AG09319 (cell line): ENCODE measurements at places on chromosomes 5 and 9.
A peak's percentile ranks its signal among the peaks of the same experiment; 100 is the strongest.

DNA sequence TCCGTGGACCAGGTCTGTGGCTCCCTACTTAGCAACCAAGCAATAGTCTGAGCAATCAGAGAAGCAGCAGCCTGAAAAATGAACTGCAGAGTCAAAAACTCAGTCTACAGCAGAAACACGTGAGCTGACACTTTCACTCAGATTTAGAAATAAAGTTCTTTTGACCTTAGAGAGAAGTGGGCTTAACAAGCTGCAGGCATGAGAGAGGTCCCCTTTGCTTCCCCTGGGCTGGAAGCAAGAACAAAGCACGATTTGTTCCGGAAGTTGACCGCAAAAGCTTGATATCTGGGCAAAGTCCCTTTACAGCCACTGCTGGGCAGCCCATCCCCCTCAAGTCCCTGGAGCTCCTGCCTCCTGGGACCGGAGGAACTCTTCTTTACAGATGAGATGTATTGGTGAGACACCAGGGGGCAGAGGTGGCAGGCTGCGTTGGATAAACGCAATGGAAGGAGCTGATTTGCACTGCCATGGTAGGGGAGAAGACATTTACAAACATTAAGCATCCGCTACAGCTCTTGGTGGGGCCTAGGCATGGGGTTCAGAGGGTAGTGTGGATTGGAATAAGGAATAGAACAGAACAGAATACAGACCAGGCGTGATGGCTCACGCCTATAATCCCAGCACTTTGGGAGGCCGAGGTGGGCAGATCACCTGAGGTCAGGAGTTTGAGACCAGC, 5.8 kb upstream of the SOWAHA start:
- DNase-seq: no peak

DNA sequence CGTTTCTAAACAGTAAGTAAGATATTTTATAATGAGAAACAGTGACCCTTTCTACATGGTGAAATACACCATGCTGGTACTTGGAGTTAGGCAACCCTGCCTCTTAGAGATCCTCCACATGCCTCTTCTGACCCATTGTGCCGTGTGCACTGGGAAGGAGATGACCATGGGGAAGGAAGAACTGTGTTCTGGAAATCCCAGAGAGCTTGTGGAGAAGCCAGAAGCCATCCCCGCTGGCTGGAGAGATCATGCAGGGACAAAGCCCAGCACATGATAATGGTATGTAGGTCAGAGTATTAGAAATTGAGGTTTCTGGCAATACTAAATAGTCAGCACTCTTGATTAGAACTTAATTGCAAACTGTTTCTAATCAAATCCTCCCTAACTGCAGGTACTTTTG, 307.3 kb downstream of the FBXL7 start:
- no peak for DNase-seq

- peak; percentile 52 for DNase-seq
These were observed 37.7 kb upstream of the VCAN start for GRCh38 chr5:83433891-83434290.

GRCh38 chr9:108606401-108606800, 249.4 kb downstream of the ACTL7B start:
- no peak for DNase-seq

- peak; percentile 78 for DNase-seq
These were observed 597.8 kb upstream of the CLINT1 start for GRCh38 chr5:158456756-158457155.

DNA sequence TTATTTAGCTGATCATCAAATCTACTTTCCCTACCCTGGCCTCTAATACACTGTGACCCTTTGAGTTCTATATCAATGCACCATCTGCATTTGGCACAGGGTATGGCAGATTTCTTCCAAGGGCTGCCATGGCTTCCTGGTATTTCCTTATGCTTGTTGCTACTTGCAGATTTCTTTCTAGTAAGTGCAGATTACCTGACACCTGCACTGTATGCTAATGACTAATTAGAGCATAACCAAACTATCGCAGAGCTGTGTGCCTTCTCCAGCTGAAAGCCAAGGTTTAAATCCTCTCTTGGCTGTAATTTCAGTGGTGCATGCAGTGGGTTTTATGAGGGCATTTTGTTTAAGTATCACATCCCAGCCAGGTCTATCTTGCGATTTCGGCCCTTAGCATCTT, 293.7 kb downstream of the KIF4B start:
- no peak for DNase-seq

- no peak for DNase-seq
These were observed 6.2 kb upstream of the VPS13A start for GRCh38 chr9:77170991-77171699.

DNA sequence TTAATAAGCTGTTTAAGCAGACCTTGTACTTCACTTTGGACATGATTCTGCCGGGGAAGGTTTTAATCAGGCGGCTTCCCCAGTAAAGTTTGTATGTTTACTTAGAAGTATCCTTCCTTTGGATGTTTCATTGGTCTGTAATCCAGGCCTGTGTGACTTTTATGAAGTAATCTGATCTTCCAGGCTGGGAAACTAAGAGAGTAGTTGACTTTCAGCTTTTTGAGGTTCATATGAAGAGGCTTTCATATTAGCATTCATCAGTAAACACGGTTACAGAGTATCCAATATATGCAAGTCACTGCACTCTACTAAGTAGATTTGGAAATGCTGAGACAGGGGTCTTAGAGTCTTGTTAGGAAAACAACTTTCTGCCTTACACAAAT, 1.1 kb downstream of the DNAJC21 start:
- DNase-seq: no peak

DNA sequence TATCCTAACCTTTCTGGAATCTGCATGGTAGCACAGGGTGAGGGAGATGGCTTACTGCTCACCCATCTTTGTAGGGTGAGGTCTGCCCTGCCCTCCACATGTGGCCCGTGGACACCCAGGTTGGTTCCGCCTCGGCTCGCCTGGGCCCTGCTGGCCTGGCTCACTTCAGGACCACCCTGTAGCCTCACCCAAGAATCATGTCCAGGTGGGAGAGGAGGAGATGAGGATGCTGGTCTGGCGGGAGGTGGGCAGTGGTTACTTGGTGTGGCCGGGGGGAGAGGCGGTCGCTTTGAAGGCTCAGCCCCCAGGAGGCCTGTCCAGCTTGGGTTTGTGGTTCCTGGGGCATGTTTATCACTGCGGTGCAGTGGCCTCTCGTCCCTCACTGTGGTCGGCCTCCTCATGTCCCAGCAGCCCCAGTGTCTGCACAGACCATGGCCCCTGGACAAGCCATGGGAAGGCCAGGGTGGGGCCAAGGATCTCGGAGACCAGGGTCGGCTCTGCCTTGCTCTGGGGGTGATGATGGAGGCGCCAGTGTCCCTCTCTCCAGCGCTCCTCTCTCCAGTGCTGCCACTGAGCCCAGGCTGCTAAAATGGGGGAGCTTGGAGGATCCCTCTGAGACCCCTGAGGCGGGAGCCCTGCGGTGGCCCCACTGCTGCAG, 4.6 kb downstream of the OBP2B start:
- no peak for DNase-seq

GRCh38 chr5:115542086-115542485, 2.5 kb downstream of the FEM1C start:
- DNase-seq: no peak

GRCh38 chr9:131923766-131924165, 155.9 kb downstream of the MED27 start:
- no peak for DNase-seq

GRCh38 chr5:178548746-178549145, 41.4 kb downstream of the COL23A1 start:
- DNase-seq: no peak

GRCh38 chr9:84748112-84748511, 78.6 kb downstream of the NTRK2 start:
- no peak for DNase-seq

DNA sequence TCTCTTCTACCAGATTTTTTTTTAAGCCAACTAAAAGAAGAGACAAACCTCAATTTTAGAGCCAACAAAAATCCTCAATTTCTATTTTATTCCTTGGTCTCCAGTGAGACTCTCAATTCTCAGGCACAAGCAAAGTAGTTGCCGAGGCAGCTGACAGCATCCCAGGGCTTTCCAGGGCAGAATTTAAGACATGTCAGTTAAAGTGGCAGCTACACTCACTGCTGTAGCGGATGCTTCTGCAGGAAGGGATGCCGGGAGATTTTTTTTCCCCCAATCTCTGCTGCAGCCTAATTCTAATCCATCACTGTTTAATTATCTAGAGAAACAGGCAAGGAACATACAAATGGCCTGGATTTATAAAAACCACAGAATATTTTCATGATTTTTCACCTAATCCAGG, 57.0 kb downstream of the TTC39B start:
- DNase-seq: no peak

DNA sequence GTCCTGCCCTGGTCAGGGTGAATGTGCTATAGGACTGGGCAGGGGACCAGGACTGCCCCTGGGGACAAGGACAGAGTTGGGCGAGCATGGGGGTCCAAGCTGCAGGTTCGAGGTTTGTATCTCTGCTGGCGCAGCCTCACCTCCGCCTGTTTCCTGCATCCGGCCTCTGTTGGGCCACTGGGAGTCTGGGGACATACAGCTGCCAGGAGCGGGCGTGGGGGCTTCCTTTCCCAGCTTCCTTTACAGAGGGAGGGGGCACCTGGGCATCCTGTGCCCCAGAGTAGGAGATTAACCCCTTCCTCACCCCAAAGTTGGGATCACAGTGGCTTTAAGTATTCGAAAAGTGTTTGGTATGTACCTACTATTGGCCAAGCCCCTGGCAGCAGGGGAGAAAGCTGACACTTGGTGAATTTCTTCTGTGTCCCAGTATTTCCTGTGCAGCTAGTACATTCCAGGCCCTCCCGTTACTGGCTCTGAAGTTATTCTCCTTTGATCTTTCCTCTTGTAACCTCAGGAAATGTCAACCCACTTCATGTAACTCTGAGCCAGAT, 19.0 kb downstream of the OLFML2A start:
- no peak for DNase-seq

- DNase-seq: no peak
These were observed 68.9 kb upstream of the PITX1 start for GRCh38 chr5:135102716-135103574.

GRCh38 chr5:62514510-62515119, 64.0 kb upstream of the LRRC70 start:
- no peak for DNase-seq

DNA sequence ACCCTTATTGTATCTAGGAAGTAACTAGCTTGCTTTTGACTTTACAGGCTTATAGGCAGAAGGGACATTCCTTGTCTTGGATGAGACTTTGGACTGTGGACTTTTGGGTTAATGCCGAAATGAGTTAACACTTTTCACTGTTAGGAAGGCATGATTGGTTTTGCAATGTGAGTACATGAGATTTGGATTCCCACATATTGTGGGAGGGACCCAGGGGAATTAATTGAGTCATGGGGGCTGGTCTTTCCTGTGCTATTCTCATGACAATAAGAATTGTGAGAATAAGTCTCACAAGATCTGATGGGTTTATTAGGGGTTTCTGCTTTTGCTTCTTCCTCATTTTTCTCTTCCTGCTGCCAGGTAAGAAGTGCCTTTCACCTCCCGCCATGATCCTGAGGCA, 417.5 kb downstream of the HINT1 start:
- no peak for DNase-seq

DNA sequence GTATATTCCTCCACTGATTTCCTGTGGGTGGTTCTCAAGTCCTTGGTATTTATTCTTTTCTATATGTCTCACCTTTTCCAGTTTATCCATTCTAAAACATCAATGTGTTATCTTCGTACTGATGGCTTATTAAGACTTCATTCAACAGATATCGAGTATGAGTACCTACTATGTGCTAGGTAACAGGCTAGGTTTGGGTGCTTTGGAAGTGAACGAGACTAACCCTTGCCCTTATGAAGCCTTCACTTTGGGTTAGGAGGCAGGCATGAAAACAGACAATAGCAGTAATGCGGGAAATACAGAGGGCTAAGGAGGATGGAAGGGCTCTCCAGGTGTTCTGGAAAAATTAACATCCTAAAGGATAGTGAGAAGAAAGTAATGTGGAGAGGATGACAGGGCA, 53.4 kb downstream of the AQP7 start:
- DNase-seq: no peak

DNA sequence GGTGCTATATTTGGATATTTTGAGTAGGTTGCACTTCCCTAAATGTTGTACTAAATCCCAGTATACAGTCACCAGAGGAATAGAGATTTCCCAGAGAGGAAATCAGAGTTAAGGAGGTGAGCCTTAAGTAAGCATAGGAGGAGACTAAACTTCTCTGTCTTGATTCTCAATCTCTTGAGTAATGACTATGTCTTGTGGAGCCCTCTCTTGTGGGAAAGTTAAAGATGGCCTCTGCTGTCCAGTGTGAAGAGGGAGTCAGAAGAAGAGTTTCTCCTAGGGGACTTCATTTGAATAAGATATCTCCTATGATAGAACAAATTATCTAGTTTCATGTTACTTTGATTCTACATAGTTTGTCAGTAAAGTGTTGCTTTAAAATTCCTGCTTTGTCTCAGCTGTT, 502.5 kb downstream of the PDE4D start:
- no peak for DNase-seq

DNA sequence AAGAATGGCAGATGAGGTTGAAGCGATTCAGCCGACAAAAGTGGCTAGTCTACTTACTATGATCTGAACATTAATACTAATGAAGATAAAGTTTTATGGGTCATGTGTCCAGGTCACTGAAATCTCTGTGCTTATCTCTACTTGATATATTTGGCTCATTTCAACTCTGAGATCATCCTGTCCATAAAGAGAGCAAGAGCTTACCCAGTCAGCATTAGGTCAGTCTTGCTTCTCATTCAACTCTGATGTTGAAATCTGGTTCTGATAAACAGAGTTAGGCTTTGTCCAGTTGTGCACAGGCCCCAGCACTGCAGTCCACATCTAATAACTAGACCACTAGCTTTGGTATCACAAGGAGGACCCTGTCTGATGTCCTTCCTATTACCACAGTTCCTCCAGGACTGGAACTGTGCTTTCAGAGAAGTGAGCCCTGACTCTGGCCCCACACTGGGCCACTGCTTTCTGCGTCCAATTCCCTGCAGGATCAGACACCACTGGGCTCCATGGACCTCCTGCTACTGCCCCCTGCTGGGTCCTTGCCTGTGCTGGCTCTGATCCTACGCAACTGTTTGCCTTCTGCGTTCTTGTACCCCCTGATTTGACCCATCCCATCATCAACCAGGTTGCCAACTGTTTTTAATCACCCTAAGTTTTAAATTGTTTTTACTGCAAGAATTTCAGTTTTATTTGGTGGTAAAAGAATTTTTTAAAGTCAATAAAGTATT, 23.7 kb upstream of the FAM120A start:
- no peak for DNase-seq

GRCh38 chr5:34982823-34983222, 53.5 kb downstream of the DNAJC21 start:
- DNase-seq: no peak

DNA sequence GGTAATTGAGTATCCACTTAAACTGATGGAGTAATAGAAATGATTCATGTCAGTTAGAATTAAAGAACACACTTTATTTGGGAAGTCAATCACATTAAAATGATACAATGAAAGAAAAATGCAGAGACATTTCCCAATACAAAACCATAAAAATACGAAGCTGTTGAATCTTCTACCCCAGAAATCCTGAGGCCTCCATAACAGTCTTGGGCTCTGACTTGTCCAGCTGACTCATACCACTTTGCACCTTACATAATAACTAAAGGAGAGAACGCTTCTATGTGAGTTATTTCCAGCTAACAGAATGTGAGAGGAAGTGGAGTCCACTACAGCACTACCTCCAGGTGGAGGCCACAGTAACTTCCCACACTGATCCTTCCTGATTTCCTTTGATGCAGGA, 305.0 kb downstream of the MRPS30 start:
- DNase-seq: no peak
